ENCODE measurements at places on chromosomes 7 and 10.

DNA sequence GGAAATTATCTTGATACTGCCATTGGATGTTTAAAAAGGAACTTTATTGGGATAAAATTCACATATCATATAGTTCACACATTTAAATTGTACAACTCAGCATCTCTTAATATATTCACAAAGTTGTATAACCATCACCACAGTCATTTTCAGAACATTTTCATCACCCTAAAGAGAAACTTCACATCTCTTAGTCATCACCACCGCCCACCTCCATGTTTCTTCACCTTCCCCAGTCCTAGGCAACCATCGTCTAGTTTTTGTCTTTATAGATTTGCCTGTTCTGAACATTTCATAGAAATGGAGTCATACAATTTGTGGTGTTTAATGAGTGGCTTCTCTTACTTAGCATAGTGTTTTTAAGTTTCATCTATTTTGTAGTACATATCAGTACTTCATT, 96.6 kb downstream of the ANKRD30A start:
- DNase-seq = no peak

GRCh38 chr7:5598261-5598761, 174.7 kb upstream of the TNRC18 start:
- no peak for DNase-seq

DNA sequence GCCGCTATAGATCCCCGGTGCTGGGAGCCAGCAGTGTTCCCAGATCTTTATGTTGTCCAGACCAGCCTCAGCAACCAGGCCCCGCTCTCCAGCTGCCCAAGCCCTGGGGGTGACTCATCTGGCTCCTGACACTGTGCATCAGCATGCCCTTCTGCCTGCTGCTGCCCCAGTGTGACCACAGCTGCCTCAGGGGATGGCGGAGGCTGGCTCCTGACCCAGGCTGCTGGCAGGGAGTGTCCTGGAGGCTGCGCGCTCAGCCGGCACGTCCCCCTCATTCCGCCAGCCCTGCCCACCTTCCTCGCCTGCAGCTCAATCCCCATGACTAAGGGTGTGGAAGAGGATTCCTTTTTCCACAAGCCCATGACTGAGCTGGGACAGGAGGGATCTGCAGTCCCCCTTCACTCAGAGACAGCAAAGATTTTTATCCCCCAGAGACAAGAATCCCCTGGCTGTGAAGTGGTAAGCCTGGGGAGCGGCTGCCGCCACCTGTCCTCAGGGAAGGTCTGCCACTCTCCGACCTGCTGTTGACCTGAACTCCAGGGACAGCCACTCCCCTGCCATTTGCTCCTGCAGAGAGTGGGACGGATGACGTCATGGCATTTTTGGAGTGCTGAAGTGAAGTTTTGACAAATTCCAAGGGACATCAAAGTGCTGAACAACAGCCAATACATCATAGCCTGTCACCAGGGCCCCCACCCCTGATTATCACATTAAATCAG, 182.8 kb upstream of the BMPER start:
- DNase-seq = no peak

DNA sequence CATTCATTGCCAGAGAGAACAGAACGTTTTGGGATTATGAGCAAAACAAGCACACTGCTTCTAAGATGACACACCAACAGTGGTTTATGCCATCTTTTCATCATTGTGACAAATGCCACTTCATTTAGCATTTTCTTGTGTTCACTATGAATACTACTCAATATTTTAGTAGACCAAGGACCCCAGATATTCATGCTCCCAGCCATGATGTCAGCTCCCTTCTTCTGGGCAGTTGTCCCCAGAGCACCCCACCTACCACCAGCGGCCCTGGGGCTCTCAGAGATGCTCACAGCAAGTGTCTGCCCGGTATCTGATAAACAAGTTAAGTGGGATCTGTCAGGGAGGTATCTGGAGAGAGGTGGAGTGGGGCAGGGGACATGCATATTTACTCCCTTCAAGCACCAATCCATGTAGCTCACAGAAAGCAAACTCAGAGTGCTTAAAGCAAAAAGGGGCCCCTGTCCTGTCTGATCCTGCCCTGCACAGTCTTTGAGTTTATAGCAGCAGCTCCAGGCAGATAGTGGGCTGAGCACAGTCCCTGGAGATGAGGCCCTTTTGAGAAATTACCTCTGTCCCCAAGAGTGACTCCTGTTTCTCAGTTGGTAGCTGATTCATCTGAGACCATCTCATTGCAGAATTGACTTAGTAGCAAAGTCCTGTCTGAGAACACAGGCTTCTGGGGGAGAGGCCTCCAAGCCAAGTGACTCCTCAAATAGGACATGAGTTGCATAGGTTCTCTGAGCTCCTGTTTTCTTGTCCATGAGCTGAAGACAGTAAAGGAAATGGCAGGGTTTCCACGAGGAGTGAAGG, 281.8 kb upstream of the KLF6 start:
- DNase-seq = no peak

- no peak for DNase-seq
Observed at GRCh38 chr10:6173203-6173602, 29.5 kb upstream of the PFKFB3 start.

Data from nucleus accumbens (tissue), 56 donors.